ENCODE measurements at places on chromosomes 7 and 10. TPM values are rescaled to one million over a fixed set of nuclear protein-coding genes. Genes with fewer than 3 reads are reported as not detected.

DNA sequence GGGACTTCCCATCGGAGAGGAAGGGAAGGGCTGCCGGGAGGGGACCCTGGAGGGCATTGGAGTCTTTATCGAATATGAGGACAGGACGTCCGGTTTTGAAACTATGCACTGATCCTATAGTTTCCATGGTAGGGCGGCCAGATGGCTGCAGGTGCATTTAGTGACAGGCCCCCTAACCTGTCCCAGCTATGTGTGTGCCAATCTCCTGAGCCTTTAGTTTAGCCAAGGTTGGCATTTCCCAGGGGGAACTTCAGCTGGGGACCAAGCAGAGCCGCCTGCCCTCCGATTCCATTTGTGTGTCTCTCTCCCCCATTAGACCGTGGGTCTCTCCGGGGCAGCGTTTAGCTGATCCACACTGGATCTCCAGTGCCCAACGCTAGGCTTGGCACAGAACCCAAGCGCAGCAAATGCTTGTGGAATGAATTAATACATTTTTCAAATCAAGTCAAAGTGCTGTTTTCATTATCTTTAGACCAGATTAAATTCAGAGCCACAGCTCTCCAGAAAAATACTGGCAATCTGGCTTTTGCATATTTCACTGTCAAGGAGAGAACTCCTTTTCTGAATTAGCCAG, 19.9 kb downstream of the TMEM270 start:
- no peak for DNase-seq

CYP3A7 gene
- total RNA-seq, result not detected

GRCh38 chr10:119314061-119314460, 106.7 kb downstream of the GRK5 start:
- DNase-seq, result no peak

COX19 gene
- total RNA-seq, result 8.0 TPM

DNA sequence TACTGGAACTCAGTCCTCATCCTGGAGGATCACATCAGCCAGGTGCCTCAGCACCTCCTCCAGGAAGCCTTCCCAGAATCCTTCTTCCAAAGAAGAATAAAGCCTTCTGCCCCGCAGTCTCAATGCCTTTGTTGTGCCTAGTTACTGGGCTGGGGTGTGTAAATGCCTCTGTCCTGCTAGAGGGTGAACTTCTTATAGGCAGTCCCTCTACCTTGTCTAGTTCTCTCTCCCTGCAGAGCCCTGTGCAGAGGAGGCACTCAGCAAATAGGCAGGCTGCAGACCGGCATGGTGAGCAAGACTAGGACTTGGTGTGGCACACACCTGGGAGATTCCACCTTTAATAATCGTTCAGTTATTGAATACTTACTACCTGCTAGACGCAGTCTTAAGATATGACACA, 104.7 kb upstream of the PCBD1 start:
- DNase-seq, result no peak

DNA sequence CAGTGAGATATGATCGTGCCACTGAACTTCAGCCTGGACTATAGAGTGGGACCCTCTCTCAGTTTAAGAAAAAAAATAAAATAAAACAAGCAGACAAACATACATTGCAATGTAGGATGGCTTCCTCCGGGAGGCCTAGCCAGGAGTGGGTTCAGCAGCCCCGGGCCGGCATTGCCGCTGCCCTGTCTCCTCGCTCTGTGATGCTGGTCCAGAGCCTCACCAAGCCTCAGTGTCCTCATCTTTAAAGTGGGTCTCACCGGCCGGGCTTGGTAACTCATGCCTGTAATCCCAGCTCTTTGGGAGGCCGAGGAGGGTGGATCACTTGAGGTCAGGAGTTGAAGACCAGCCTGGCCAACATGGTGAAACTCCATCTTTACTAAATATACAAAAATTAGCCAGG, 71.6 kb downstream of the PTPRE start:
- no peak for DNase-seq
